Right hindlimb (tissue), 1 donor: ENCODE measurements at places on chromosomes 12 and 14.

GRCh38 chr12:3419558-3419957 is 71.4 kb upstream of the PRMT8 start:
- no peak for DNase-seq

DNA sequence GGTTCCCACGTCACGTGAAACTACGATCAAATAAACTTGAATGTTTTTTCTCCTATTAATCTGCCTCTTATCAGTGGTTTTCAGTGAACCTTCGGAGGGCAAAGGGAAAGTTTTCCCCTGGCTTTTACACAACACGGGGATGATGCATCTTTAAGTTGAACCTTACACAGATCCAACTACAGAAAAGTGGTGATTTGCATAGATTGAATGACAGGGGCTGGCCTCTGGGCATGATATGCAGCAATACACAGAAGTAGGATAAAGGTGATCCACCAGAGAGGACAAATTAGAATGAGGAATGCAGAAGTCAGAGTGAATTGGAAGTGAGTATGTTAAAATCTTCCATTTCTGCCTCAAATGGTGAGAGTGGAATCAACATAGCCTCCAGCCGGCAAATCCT is 11.6 kb downstream of the GSG1 start:
- DNase-seq: no peak

DNA sequence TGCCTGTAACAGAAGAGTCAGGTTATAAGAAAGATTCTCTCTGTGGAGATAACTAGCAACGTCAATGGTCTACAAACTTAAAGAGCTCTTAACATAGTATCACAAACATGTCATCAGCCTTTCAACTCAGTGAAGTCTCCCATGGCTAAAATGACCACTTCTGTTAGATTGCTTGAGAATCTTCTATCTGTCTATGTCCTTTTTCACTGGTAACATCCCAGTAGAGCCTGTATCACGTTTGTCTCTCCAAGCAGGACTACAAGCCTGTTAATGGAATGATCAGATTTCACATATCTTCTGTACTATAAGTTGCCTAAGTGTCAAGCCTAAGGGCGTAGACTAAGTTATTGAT is 50.7 kb downstream of the SLC2A13 start:
- DNase-seq: no peak

DNA sequence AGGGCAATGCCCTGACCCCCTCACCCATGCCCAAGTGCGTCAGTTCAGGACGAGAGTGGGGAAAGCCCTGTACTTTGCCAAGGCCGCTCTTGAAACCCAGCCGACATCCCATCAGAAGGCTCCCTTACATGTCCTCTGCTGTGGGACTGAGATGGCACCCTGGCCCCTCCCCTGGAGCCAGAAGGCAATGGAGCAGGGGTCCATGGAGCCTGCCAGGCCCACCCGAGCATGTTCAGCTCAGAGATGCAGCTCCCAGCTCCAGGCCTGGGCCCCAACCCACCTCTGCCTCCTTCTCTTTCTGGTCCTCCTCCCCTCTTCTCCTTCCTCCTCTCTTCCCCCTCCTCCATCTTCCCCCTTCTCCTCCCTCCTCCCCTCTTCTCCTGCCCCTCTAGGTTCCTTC is 95.5 kb downstream of the PAPOLA start:
- DNase-seq: no peak

- DNase-seq: peak; percentile 18
Observed at GRCh38 chr14:48035836-48036235, 360.4 kb upstream of the MDGA2 start.

- DNase-seq: no peak
Observed at GRCh38 chr14:48373981-48374380, 698.6 kb upstream of the MDGA2 start.

- DNase-seq: no peak
Observed at GRCh38 chr12:10618338-10618987, 5.1 kb upstream of the MAGOHB start.

- DNase-seq: no peak
Observed at GRCh38 chr14:102210421-102211042, 70.8 kb downstream of the WDR20 start.

- no peak for DNase-seq
Observed at GRCh38 chr14:100067481-100067880, 2.3 kb downstream of the EVL start.

DNA sequence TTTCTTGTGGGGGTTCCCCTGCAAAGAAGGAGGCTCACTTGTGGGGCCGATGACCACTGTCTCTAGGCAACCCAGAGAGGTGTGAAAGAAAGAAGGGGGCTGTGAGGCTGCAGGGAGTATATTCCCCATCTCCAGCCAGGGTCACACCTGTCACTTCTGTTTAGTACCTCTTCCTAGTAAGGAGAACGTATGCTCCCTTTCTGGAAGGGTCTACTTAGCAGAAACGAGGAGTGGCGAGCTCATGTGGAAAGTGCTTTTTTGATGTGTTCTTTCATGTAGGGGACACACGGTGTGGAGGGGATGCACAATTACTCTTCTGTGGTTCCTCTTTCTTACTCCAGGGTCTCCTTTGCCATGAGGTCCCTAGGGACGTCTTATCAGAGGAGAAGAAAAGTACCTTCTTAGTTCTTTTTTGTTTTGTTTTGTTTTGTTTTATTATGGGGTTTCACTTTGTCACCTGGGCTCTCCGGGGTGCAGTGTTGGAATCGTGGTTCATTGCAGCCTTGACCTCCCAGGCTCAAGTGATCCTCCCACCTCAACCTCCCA is 58.3 kb downstream of the PRKCH start:
- no peak for DNase-seq

DNA sequence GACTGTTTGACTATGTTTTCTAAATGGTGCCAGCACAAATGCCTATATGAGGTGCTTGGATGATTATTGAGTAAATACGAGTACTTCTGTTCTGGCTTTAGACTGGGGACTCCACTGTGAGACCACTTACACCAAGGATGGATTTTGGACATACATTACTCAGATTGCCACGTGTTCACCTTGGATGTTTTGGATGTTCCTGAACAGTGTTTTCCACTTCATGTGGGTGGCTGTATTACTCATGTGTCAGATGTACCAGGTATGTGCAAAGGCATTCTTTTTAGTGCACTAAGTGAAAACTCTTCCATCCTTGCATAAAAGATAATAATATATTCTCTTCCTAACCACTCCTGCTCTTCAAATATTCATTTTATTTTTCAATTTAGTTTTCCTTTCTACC is 30.7 kb downstream of the CSRP2 start:
- no peak for DNase-seq

- no peak for DNase-seq
Observed at GRCh38 chr12:89211456-89211855, 140.8 kb downstream of the DUSP6 start.

GRCh38 chr12:51921017-51921725 is 13.9 kb downstream of the ACVRL1 start:
- peak; percentile 75 for DNase-seq

- DNase-seq: no peak
Observed at GRCh38 chr12:124705545-124706138, 138.2 kb upstream of the NCOR2 start.

- no peak for DNase-seq
Observed at GRCh38 chr12:132496358-132496669, 6.4 kb downstream of the FBRSL1 start.

- DNase-seq: no peak
Observed at GRCh38 chr12:66453844-66454243, 151.6 kb downstream of the HELB start.

GRCh38 chr12:15201056-15201455 is 20.2 kb downstream of the RERG start:
- no peak for DNase-seq

DNA sequence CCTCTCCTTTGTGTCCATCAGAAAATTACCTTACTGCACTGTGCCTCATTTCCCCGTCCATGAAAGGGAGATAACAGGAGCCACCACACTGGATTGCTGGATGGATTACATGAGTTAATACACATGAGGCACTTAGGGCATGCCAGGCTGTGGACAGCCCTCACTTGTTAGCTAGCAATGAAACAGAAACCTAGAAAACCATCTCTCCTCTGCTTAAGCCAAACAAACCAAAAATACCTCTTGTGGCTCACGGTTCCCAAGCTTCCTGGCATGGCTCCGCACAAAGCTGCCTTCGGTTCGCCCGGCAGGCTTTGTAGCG is 660 bp upstream of the HCFC2 start:
- no peak for DNase-seq

- DNase-seq: no peak
Observed at GRCh38 chr14:80850197-80850814, 91.2 kb downstream of the CEP128 start.

DNA sequence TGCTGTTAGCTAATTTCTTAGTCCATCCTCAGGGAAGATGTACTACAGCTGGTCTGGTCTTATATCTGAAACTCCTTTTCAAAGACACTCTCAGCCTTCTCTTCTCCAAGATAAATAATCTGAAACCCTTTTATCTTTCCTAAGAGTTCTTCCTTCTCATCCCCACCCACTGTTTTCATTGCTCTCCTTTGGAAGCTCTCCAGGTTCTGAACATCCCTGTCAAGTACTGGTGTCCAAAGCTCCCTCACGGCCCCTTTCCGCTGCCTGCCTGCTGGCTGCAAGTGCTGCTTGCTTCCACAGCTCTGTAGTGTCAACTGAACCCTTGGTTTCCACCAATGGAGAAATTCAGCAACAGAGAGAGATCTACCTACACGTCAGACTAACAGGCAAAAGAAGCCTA is 6.6 kb upstream of the SLC6A13 start:
- DNase-seq: no peak

- no peak for DNase-seq
Observed at GRCh38 chr14:55241673-55242072, 29.5 kb upstream of the FBXO34 start.

- peak; percentile 16 for DNase-seq
Observed at GRCh38 chr14:101102875-101103274, 199.4 kb upstream of the RTL1 start.

DNA sequence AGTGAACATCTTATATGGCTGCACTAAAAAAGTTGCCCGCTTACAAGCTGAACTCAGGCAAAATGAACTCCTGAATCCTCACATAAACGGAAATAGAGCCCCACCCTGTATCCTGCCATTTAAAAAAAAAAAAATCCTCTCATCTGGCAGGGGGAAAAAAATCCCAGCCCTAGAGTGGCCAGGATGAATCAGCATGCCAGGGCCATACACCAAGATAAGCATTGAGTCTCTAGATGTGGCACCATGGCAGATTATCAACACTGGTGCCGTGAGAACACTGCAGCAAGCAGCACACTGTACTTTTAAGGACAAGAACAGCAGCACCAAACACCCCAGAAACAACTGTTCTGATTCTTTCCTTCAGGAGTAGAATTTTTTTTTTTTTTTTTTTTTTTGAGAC is 65.5 kb downstream of the RASSF3 start:
- no peak for DNase-seq

DNA sequence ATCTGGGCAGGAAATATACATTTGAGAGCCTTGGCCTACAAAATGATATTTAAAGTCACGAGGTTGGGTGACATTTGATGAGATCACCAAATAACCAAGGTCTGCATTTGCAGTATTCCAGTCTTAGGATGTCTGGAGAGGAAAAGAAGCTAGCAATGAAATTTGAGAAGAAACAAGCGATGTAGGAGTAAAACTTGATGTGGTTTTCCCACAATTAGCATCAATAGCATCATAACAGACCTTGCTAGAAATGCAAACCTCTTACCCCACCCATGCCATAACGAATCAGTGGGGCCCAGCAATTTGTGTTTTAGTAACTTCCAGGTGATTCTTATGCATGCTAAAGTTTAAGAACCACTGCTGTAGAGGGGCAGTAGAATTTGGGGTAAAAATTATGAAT is 219.9 kb downstream of the PPFIA2 start:
- no peak for DNase-seq

- no peak for DNase-seq
Observed at GRCh38 chr12:51218607-51219161, 822 bp upstream of the POU6F1 start.

DNA sequence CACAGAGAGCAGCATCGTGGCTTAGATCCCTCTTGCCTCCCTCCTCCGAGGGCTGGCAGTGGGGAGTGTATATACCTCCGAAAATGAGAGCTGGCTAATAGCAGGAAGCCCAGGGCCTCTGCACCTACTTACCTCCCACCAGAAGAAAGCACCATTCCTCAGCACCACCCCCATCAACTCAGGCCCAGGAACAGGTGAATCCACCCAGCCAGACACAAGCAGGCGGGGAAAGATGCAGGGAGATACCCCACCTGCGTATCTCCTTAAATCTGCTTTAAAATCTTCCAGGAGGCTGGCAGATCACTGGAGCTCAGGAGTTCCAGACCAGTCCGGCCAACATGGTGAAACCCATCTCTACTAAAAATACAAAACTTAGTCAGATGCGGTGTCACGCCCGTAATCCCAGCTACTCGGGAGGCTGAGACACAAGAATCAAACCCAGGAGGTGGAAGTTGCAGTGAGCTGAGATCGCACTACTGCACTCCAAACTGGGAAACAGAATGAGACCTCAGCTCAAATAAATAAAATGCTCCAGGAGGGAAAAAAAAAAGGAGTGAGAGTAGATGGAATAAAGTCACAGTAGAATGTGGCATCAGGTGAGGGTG is 93.5 kb downstream of the SINHCAF start:
- DNase-seq: no peak

GRCh38 chr12:47478426-47478825 is 227.4 kb downstream of the RPAP3 start:
- no peak for DNase-seq

- no peak for DNase-seq
Observed at GRCh38 chr14:20757965-20758364, 10.2 kb upstream of the EDDM3B start.
